Suppressor macrophage treated with lipopolysaccharide for 4 hours (primary cell): ENCODE measurements at places on chromosomes 7 and 10.
A peak's percentile ranks its signal among the peaks of the same experiment; 100 is the strongest.

DNA sequence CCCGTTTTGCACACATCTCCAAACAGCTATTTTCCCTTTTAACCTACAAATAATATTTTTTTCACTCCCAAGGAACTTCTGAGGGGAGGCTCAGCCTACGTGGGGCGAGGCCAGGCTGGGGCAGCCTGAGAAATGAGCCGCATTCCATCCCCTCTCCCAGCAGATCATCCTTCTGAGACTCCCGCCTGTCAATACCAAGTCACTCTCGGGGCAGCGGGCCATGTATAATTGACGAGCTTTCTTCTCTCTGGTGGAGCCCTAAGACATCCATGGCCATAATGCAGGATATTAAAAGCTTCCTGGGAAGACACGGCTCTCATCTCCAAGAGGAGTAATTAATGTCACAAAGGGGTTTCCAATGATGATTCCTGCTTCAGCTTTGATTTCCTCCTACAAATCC is 37.8 kb upstream of the CHST15 start:
- no peak for DNase-seq

- DNase-seq = no peak
Measured at GRCh38 chr7:73354821-73355220, 26.9 kb downstream of the FKBP6 start.

- peak; percentile 83 for DNase-seq
Measured at GRCh38 chr10:48623607-48624132, 18.8 kb upstream of the ARHGAP22 start.

DNA sequence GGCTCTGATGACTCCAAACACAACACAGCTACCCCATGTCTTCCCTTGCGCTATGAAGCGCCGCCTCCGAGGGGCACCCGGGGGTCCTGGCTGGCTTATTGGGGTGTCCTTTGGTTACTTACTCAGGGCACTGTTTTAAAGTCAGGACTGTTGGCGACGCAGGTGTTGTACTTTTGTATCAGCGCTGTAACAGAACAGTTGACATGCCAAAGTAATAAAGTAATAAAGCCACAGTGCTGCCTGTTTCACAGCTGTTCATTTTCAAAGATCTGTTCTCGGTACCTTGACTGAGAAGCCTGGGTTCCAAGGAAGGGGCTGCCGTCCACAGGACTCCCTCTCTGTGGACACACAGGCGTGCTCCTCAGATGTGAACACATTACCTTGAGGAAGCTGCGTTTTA is 64.1 kb downstream of the WDR37 start:
- DNase-seq = no peak

- DNase-seq = peak; percentile 33
Measured at GRCh38 chr7:150378115-150378852, 846 bp upstream of the ZNF775 start.

- no peak for DNase-seq
Measured at GRCh38 chr10:110036640-110037039, 28.9 kb downstream of the ADD3 start.

- no peak for DNase-seq
Measured at GRCh38 chr10:48536156-48536500, 68.7 kb downstream of the ARHGAP22 start.

GRCh38 chr7:120743128-120743527 is 114.8 kb downstream of the TSPAN12 start:
- no peak for DNase-seq

DNA sequence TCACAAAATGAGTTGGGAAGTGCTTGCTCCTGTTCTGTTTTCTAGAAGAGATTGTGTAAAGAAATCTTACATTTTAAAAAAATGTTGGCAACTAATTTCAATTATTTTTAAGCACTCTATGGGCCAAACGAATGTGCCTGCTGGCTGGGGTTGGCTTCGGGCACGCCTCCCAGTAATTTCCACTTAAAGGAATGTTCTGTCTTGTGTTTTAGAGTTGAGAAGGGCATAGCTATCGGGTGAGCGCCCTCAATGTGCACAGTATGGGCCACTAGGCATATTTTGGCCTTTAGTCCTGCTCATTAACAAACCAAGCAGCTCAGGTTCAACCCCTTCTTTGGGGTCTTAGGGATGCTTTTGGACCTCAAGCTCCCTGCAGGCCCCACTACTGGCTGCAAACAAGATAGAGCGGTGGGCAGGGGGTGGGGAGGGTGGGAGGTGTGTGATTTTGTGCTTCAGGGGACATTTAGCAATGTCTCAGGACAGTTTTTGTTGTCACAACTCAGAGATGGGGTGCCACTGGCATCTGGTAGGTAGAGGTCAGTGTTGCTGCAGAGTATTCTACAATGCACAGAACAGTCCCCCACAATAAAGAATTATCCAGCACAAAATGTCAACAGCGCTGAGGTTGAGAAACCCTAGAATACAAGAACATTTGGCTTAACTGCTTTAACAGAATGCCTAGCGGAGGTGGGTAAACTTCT is 40.7 kb downstream of the TACC2 start:
- no peak for DNase-seq

- no peak for DNase-seq
Measured at GRCh38 chr7:133437544-133437943, 184.7 kb downstream of the EXOC4 start.

- DNase-seq = no peak
Measured at GRCh38 chr10:104257235-104257634, 2.5 kb downstream of the GSTO1 start.

- DNase-seq = no peak
Measured at GRCh38 chr7:18458830-18459229, 36.7 kb upstream of the HDAC9 start.

DNA sequence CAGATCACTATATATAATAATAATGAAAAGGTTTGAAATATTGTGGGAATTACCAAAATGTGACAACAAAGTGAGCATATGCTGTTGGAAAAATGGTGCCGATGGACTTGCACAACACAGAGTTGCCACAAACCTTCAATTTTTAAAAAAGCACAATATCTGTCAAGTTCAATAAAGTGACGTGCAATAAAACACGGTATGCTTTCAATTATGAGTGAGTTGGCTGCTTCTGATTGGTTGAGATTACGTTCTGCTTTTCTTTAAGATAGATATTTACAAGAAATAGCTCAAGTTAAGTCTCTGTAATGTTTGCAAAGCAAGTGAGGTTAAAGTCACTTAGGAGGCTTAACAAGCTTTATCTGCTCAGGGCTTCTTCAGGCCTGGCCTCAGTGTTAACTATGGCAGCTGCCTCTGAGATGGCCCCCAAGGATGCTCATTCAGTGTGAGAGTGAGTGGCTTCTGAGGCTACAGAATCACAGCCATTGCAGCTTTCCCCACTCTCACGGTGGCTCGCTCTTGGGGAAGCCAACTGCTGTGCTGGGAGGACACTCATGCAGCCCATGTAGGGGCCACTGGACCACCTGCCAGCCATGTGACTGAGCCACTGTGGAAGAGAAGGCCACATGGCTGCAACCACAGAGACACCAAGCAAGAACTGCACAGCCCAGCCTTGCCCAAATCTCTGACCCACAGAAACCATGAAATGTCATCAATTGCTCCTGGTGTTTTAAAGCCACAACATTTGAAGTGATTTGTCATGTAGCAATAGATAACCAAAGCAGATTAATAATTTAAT is 78.3 kb upstream of the TMEM72 start:
- DNase-seq = no peak

GRCh38 chr7:158973941-158974785 is 117.8 kb downstream of the DYNC2I1 start:
- no peak for DNase-seq

GRCh38 chr10:9734218-9734617 is 1283.5 kb upstream of the CELF2 start:
- DNase-seq = no peak

DNA sequence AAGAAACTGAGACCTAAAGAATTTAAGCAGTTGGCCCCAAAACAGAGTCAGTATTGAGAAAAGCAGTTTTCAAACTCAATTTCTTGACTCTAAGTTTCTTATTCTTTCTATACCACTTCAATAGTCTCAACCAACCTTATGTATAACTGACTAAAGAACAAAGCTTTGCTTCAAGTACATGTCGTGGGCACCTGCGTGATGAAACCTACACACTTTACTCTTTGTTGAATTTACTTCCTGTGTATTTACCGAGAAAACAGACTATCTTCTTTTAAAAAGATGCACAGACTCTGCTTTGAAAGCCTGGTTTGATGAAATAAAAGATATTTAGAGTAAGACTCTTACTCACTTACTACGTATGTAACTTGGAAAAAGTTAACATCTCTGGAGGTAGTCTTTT is 297.2 kb upstream of the CDC14C start:
- DNase-seq = no peak

- peak; percentile 37 for DNase-seq
Measured at GRCh38 chr10:51860257-51860656, 160.9 kb upstream of the CSTF2T start.

DNA sequence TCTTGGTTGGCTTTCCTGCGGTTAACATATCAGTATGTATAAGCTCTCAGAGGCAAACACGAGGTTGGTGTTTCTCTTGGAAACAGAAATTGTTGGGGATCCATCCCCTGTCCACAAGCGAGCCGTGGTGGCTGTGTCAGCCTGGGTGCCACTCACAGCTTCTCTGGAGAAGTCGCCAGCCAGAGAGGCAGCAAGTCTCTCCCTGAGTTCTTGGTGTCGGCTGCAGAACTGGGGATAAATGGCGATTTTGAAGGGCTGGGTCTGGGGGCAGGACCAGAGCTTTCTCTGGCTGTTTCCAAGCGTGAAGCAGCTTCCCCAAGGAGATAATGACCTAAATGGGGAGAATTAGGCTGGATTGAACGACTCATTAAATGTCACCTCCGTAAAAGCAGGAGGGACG is 335.3 kb downstream of the GLRX3 start:
- no peak for DNase-seq

DNA sequence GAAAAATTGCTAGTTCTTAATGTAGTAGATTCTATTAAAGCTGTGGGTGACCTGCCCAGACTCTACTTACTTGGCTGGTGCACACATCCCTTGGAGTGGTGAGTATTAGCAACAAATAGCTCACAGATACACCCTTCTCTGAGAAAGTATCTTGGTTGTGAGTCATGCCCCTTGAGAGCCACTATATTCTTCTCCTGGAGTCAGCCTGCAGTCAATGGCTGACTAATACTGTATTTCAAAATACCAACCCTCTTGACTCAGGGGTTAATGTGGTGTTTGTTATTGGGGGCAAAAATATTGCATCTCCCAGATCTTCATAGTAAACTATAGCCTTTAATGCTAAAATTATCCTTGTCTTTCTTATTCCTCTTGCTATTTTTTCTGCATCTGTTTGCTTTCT is 354.9 kb downstream of the BMPER start:
- no peak for DNase-seq

DNA sequence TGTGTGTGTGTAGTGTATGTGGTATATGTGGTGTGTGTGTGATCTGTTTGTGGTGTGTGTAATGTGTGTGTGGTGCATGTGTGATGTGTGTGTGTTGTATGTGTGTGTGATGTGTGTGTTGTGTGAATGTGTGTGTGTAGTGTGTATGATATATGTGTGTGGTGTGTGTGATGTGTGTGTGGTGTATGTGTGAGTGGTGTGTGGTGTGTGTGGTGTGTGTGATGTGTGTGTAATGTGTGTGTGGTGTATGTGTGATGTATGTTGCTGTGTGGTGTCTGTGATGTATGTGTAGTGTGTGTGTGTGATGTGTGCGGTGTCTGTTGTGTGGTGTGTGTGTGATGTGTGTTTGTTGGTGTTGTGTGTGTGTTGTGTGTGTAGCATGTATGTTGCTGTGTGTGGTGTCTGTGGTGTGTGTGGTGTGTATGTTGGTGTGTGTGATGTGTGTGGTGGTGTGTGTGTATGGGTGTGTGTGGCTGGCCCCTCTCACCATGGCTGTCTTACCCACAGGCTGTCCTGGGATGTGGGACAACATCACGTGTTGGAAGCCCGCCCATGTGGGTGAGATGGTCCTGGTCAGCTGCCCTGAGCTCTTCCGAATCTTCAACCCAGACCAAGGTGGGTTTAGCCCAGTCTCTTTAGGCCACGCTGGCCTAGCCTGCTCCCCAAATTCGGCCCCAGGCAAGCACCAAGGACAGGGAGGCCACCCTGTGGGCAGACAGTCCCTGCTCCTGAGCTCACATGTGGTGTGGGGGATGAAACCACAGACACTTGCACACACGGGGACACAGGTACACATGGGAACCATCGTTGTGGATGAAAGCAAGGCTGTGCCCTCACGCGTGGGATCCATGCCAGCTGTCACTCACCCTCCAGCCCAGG is 25.6 kb downstream of the ADCYAP1R1 start:
- DNase-seq = no peak

- peak; percentile 40 for DNase-seq
Measured at GRCh38 chr7:3916146-3916545, 615.1 kb downstream of the SDK1 start.

DNA sequence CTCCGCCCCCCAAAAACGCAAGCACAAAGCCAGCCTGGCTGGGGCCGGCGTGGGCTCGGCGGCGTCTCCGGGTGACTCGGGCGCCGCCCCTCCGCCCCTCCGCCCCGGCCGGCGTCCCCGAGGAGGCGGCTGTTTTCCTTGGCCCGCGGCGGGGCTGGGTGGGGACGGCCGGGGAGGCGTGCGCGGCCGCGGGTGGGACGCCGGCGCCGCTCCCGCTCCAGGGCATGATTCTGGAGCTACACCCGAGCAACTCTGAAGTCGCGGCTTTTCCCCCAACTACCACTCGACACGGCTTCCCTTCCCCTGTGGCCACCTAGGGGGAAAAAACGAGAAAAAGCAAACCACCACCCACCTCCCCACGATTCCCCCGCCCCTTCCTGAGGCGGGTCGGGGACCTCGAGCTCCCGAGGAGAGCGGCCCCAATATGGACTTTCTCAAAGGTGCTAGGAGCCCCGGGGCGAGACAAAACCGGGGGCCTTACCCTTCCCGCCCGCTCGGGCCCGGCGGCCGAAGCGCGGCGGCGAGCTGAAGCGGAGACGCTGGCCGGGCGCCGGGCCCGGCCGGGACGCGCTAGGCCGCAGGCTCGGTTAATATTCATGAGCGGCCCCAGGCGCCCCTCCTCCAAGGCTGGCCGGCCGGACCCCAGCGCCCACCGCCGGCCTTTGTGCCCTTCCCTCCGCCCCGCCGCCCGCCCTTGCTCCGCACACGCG is 856 bp downstream of the ARHGAP21 start:
- peak; percentile 52 for DNase-seq

- DNase-seq = no peak
Measured at GRCh38 chr7:69109879-69110278, 488.4 kb upstream of the AUTS2 start.
